ENCODE measurements at places on chromosomes 1 and 21. TPM values are rescaled to one million over a fixed set of nuclear protein-coding genes. Genes with fewer than 3 reads are reported as not detected.

Gene SLC6A17
- total RNA-seq = 0.26 TPM

Gene ADAMTS4
- 1.8 TPM for total RNA-seq

Gene MCM3AP
- total RNA-seq = 35.5 TPM

Gene FCRL2
- total RNA-seq = not detected

Gene CLDN8
- not detected for total RNA-seq
